ENCODE measurements at places on chromosomes 7 and 10. TPM values are rescaled to one million over a fixed set of nuclear protein-coding genes. Genes with fewer than 3 reads are reported as not detected.

The TRIM50 gene
- total RNA-seq = not detected

The VSTM4 gene
- total RNA-seq = not detected

The SPAG6 gene
- total RNA-seq = 0.02 TPM

The GRID2IP gene
- total RNA-seq = 0.02 TPM

The TLX1 gene
- not detected for total RNA-seq

The AGBL3 gene
- total RNA-seq = 1.8 TPM

The LEP gene
- total RNA-seq = not detected

The OR6B1 gene
- not detected for total RNA-seq

The AZGP1 gene
- 0.62 TPM for total RNA-seq

The MDFIC gene
- total RNA-seq = 19.1 TPM

The LRRTM3 gene
- total RNA-seq = not detected

The TAC1 gene
- not detected for total RNA-seq

The HOXA3 gene
- total RNA-seq = 0.86 TPM

The FRA10AC1 gene
- total RNA-seq = 2.8 TPM

The CHN2 gene
- total RNA-seq = not detected

The EN2 gene
- not detected for total RNA-seq

The CTNNA3 gene
- 0.02 TPM for total RNA-seq
